ENCODE measurements at places on chromosomes 6 and 20. TPM values are rescaled to one million over a fixed set of nuclear protein-coding genes. Genes with fewer than 3 reads are reported as not detected.

The MUC21 gene
- not detected for total RNA-seq

The CPXM1 gene
- total RNA-seq = 1.2 TPM

The KCNQ2 gene
- total RNA-seq = not detected

The BPIFB4 gene
- not detected for total RNA-seq

The SLC17A1 gene
- total RNA-seq = not detected

The BNIP5 gene
- total RNA-seq = not detected

The HCRTR2 gene
- total RNA-seq = not detected

DNA sequence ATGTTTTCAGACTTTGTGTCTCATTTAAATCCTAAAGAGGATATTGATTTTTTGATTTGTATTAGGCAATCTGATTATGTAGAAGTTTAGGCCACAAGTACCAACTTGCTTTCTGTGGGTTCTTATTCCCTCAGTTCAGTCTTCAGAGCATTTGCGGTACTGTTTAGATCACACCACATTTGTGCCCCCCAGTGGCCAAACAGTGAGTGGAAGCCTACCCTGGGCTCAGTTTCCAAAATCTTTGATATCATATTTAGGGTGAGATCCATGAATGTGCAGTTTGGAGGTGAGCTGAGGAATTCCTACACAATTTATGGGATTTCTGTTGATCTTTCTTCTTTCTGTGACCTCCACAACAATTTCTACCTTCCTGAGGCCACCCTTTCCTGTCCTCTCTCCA lies 92.3 kb upstream of the FUT9 start:
- H3K27ac ChIP-seq = no peak overlapping the region
- no peaks in the 10 kb centered on the region for H3K36me3 ChIP-seq
- H3K4me1 ChIP-seq = no peaks in the 10 kb centered on the region
- DNase-seq = no peak
- H3K27me3 ChIP-seq = no peaks in the 10 kb centered on the region

- no peak overlapping the region for H3K4me3 ChIP-seq
- H3K36me3 ChIP-seq = no peaks in the 10 kb centered on the region
- H3K27me3 ChIP-seq = no peaks in the 10 kb centered on the region
- H3K27ac ChIP-seq = no peak overlapping the region
- DNase-seq = no peak
Measured at GRCh38 chr6:27765028-27765590, 147.1 kb downstream of the OR2B2 start.

DNA sequence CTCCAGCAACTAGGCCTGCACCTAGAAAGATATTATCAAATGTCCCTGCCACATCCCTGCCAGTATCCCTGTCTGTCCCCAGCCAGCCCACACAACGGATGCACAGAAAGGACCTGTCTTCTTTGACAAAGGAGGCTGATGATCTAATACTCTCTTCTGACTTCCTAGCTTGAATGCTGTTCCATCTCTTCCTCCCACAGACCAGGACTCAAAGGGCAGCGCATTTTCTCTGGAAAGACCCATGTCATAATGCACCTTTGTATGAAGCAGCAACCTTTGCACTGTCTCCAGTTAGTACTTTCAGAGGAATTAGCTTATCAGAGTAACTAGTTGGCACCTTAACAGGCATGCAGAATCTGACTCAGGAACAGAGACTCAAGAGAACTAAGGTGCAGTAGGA lies 53.3 kb upstream of the TAF8 start:
- DNase-seq = no peak
- H3K4me3 ChIP-seq = no peak overlapping the region
- no peaks in the 10 kb centered on the region for H3K27me3 ChIP-seq
- H3K27ac ChIP-seq = no peak overlapping the region
- H3K36me3 ChIP-seq = no peaks in the 10 kb centered on the region

DNA sequence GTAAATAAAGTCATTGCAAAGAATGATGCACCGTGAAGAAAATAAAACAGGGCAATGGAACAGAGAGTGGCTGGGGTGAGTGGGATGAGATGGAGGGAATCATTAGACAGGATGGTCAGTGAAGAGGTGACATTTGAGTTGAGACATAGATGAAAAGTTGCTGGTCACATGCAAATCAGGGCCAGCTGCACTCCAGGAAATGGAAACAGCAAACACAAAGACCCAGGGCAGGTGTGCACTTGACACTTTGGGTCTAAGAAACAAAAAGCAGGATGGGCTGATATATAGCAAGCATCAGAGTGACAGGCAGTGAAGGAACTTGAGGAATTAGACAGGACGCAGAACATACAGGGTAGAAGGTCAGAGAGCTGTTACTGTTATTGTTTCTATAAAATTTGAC lies 171.5 kb upstream of the RIPOR2 start:
- H3K27me3 ChIP-seq = no peaks in the 10 kb centered on the region
- H3K4me1 ChIP-seq = no peaks in the 10 kb centered on the region
- no peak overlapping the region for H3K27ac ChIP-seq
- no peaks in the 10 kb centered on the region for H3K36me3 ChIP-seq
- DNase-seq = no peak

DNA sequence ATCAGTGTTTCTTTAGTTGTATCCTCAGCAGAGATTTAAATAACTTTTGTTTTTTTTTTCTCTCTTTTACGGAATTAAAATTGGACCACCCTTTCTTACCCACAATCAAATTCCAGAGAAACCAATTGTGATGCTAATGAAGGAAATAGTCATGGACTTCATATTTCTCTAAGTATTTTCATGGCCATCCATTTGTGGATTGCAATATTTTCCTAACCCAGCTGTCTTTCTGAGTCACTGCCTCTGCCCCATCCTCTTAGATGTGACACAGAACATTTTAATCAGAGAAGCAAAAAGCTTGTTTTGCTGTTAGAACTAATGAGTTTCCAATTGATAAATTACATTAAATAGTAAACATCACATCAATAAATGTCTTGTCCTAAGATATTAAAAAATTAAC lies 405.5 kb upstream of the ADGRB3 start:
- no peak for DNase-seq
- H3K27ac ChIP-seq = no peak overlapping the region
- no peak overlapping the region for H3K4me3 ChIP-seq
- no peaks in the 10 kb centered on the region for H3K27me3 ChIP-seq

DNA sequence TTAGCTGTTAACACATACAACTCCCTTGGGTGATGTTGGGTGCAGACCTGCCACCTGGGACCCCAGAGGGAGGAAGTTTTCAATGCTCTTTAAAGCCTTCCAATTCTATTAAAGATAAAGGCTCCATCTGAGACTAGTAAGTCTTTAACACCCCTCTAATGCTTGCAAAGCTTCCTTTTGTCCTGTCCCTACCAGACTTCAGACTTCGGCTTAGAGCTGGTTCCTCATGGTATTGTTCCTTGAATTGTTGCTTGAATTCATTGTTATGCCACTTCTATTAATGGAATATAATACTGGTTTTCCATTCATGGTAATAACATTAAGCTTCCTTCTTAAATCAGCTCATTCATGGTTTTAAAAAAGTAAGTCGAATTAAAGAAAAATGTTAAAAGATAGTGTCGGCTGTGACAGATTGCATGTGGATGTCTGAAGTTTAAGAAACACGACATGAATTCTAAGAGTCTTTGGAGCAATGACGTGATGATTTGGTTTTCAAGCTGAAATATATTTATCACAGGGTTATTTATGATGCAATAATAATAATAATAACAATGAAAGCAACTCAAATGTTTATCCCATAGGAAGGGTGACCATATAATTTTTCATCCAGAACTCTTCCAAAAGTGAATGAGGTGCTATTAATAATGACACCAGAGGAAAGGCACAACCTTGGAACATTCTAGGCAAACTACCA lies 21.8 kb downstream of the PDYN start:
- no peaks in the 10 kb centered on the region for H3K4me1 ChIP-seq
- H3K4me3 ChIP-seq = no peak overlapping the region
- no peaks in the 10 kb centered on the region for H3K36me3 ChIP-seq
- peaks cover 28% of the 10 kb centered on the region for H3K27me3 ChIP-seq
- H3K27ac ChIP-seq = no peak overlapping the region
- DNase-seq = no peak

GRCh38 chr6:43258807-43259686 lies 15.8 kb downstream of the TTBK1 start:
- no peak overlapping the region for H3K27ac ChIP-seq
- no peak for DNase-seq
- no peaks in the 10 kb centered on the region for H3K27me3 ChIP-seq
- no peaks in the 10 kb centered on the region for H3K4me1 ChIP-seq
- no peaks in the 10 kb centered on the region for H3K36me3 ChIP-seq

DNA sequence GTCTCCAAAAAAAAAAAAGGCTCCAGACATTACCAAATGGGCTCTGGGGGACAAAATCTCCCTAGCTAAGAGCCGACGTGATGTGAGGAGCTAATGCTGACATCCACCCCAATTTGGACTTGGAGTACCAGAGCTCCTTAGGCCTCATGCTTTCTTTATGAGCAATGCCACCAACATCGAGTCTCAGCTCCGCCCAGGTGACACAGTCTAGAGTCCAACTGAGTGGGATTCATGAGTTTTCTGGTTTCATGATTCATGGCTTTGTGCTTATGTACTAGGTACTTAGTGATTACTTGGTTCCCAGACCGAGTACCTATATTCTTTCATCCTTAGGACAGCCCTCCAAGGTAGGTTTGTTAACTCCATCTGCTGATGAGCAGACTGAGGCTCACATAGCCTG lies 4.4 kb downstream of the ANKRD60 start:
- H3K36me3 ChIP-seq = no peaks in the 10 kb centered on the region
- no peak overlapping the region for H3K27ac ChIP-seq
- peaks cover 49% of the 10 kb centered on the region for H3K27me3 ChIP-seq
- no peak for DNase-seq

DNA sequence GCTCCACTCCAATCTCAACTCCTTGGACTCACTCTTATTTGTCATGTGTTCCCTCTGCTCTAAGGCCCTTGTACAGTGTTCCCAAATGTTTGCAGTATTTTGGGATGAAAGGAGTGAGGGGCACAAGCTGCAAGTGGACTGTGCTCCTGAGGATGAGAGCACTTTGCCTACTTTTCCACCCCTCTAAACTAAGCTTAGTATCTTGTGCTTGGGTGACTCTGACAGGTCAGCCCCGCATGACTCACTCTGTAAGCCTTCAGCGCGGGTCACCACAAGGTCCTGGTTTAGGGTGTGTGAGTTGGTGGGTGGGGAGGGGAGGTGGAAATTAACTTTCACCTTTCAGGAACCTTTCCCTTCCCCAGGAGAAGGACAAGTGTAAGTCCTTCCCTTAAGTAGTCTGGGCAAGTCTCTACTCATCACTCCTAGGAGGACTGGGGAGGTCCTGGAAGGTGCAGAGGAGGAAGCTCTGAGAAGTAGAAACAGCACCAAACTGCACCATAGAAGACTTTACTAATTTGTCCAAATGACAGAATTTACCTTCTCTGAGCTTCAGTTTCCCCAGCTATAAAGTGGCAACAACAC lies 68.8 kb upstream of the EPB41L1 start:
- H3K4me3 ChIP-seq = no peak overlapping the region
- H3K4me1 ChIP-seq = peaks cover 30% of the 10 kb centered on the region
- H3K36me3 ChIP-seq = no peaks in the 10 kb centered on the region
- H3K27me3 ChIP-seq = no peaks in the 10 kb centered on the region

DNA sequence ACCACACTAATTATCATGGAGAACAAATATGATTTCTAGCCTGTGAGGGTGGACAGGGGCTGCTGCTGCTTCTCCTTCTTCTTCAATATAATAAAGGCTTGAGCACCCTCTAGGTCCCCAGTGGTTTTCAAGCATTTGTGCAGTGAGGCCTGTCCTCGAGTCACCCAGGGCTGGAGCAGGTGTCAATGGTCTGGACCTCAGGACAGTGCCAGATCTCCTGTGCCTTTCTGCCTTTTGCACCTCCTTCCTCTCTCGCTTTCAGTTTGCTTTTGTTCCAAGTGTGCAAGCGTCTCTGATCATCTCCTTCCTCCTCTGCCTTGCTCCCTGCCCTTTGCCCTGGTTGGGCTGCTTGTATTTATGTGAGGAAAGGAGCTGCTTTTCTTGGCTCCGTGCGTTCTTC lies 152.2 kb upstream of the SYNDIG1 start:
- H3K27ac ChIP-seq = no peak overlapping the region
- H3K27me3 ChIP-seq = no peaks in the 10 kb centered on the region
- H3K36me3 ChIP-seq = no peaks in the 10 kb centered on the region

DNA sequence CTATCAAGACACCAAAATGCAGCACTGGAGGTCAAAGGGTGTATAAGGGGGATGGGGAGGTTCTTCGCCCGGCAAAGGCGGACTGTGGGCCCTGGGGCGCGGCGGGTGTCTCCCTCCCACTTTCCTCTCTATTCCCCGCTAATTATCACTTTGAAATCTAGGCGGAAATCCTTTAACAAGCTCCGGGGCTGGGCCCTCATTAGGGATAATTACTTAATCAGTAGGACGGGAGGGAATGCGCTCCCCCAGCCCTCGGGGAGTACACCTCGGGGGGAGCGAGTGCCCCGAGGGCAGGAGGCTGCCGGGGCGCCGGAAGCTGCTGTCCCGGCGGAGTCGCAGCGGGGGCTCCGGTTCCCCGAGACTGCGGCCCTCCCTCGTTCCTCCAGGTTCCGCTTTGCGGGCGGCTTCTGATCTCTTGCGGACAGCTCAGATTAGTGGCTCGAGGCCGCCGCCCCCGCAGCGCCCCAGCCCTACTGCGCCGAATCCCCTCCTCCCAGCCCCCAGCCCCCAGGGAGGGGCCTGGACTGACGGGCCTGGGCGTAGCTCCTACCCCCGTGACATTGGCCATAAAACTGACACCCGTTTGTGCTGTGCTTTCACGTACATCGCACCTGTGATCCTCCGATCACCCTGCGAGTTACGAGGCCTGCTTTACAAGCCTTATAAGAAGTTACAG lies 14.7 kb downstream of the MUCL3 start:
- H3K27me3 ChIP-seq = no peaks in the 10 kb centered on the region
- no peak for DNase-seq
- H3K4me3 ChIP-seq = no peak overlapping the region
- no peaks in the 10 kb centered on the region for H3K4me1 ChIP-seq
- H3K36me3 ChIP-seq = no peaks in the 10 kb centered on the region

DNA sequence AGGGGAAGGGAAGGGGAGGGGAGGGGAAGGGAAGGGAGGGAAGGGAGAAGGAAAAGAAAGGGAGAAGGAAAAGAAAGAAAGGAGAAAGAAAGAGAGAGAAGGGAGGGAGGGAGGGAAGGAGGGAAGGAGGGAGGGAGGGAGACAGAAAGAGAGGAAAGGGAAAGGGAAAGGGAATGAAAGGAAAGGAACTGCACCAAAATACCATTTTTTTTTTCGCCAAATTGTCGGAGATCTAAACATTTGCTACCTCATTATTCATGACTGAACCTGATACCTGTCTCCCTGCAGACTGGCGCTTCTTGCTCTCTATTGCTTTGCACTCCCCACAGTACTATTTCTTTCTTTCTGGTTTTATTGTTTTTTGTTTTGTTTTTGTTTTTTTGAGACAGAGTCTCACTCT lies 117.3 kb upstream of the LGSN start:
- H3K27ac ChIP-seq = no peak overlapping the region
- no peak overlapping the region for H3K4me3 ChIP-seq
- no peaks in the 10 kb centered on the region for H3K4me1 ChIP-seq
- no peaks in the 10 kb centered on the region for H3K36me3 ChIP-seq
- no peak for DNase-seq
- no peaks in the 10 kb centered on the region for H3K27me3 ChIP-seq

- H3K4me1 ChIP-seq = no peaks in the 10 kb centered on the region
- no peak overlapping the region for H3K27ac ChIP-seq
- no peak overlapping the region for H3K4me3 ChIP-seq
- H3K36me3 ChIP-seq = no peaks in the 10 kb centered on the region
- no peak for DNase-seq
Measured at GRCh38 chr6:82704045-82704444, 340.4 kb downstream of the TPBG start.

Data from SJSA1 (cell line).